ENCODE measurements at places on chromosomes 1 and 21.
A peak's percentile ranks its signal among the peaks of the same experiment; 100 is the strongest.

- DNase-seq, result peak; percentile 57
Observed at GRCh38 chr1:201703621-201704438, 125.1 kb upstream of the IPO9 start.

DNA sequence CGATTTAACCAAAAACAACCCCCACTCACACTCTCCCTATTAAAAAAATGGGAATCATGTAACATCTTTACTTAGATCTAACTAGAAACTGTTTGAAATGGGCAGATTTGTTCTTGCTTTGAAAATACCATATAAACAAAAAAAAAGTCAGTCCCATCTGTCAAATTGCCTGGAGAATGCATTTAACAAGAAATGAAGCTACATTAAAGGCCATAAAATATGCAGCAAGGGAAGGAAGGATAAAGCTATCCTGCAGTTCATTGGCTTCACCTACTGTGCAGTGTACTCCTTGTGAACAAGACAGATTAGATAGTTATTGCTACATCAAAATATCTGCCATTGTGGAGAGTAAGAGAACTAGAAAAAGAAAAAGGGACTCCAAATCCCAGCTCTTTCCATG, 160.5 kb downstream of the LRRC7 start:
- no peak for DNase-seq

DNA sequence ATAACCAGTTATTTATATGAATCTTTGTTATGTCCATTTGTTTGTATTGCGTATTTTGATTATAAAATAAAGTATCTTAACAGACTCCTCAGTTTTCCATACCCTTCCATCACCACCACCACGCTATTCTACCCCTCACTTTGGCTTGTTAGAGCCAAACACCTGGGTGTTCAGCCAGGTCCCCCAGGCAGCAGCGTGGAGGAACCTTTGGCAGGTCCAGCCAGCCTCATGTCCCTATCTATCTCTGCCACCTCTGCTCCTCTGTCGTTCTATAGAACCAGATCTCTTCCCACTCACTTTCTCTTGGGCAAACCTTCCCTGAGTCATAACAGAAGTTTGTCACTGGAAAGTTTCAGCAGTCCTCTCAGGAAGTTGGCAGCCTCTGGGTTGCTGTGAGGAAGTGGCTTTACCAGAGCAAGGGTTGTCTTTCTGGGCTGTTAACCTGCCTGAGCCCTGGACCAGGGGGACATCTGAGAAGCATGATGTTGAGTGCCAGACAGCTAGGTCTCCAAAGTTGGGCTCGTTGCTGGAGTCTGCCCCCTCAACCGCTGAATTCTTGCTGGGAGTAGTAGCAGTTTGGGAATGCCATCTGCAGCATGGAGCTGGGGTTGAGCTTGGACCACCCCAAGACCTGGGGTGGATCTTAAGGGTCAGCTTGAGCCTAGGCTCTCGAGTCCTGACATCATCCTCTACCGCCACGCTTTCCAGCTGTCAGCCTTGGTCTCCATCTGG, 996 bp upstream of the SH3BGRL3 start:
- peak; percentile 62 for DNase-seq

- DNase-seq, result no peak
Observed at GRCh38 chr1:78715181-78715661, 65.6 kb downstream of the IFI44 start.

- DNase-seq, result no peak
Observed at GRCh38 chr1:208821939-208822338, 577.8 kb upstream of the PLXNA2 start.

DNA sequence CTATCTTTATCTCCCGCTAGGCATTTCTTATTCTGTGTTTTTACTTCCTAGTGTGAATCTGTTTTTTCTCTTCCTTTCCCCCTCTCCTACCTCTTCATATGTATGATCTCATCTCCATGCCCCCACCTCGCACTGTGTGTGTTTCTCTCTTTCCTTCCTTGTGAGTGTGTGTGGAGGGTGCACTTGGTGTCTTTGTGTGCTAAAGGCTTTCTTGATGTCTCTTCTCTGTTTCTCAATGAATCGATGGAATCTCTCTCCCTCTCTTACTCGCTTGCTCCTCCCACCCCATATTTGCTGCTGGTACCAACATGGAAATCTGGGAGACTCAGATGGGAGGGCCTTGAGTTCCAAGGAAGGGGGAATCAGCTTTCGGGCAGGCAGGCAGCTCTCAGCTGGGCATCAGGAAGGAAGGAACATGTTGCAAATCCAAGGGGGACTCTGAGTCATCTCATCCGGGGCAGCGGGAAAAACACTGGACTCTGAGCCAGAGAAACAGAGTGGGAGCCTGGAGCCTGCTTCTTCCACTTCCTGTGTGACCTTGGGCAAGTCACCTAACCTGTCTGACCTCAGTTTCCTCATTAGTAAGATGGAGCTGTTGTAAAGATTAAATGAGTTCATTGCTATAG, 147.5 kb downstream of the PTPRU start:
- no peak for DNase-seq

DNA sequence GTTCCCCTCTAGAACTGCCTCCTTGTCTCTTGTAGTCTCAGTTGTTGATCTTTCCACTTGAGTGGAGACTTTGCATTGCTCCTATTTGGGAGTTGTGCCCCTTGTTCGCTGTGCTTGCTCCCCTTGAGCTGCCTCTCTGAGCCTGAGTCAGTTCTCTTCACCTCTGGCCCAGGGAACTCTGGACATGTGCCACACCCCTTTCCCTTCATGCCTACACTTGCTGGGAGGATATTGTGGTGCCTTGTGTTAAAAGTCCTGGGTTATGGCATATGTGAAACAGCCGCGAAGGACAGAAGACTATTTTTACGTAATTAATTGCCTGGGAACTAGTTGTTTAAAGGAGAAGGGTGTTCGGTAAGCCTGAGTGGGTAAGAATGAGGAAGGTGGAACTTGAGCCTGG, 32.2 kb upstream of the RPTN start:
- no peak for DNase-seq

GRCh38 chr1:75471252-75471651, 139.7 kb downstream of the SLC44A5 start:
- no peak for DNase-seq

DNA sequence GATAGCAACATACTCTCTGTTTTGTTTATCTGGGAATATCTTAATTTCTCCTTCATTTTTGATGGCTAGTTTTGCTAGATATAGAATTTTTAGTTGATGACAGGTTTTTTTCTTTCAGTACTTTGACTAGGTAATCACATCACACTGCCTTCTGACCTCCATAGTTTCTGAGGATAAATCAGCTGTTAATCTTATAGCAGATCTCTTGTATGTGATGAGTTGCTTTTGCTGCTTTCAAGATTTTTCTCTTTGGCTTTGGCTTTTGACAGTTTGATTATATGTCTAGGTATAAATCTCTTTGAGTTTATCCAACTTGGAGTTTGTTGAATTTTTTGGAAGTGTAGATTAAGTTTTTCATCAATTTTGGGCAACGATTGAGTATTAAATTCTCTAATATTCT, 142.6 kb downstream of the ZNF644 start:
- peak; percentile 47 for DNase-seq

GRCh38 chr1:225653463-225654276, 747 bp upstream of the ENAH start:
- no peak for DNase-seq

DNA sequence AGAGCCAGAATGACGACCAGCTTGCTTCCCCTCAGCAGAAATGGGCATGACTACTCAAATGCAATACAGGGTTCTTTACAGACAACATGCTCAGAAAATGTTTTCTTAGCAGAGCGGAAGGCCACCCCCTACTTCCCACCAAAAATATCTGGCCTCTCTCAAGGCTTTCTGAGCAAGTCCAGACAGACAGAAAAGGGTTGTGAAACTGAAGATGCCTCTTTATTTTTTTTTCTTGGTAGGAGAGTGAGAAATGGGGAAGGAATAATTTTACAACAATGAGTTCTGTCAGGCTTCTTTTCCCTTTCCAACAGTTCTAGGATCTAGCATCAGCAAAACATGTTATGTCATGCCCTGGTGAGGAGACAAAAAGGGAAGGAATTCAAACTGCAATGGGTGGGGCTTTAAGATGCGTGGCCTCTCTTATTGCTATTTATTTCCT, 172.0 kb upstream of the CAMK1G start:
- DNase-seq, result no peak

- no peak for DNase-seq
Observed at GRCh38 chr1:4119516-4120220, 219.6 kb upstream of the C1orf174 start.

- DNase-seq, result no peak
Observed at GRCh38 chr1:79899914-79900313, 893.4 kb upstream of the ADGRL4 start.

GRCh38 chr1:212452323-212453155, 19.8 kb downstream of the NENF start:
- DNase-seq, result no peak

DNA sequence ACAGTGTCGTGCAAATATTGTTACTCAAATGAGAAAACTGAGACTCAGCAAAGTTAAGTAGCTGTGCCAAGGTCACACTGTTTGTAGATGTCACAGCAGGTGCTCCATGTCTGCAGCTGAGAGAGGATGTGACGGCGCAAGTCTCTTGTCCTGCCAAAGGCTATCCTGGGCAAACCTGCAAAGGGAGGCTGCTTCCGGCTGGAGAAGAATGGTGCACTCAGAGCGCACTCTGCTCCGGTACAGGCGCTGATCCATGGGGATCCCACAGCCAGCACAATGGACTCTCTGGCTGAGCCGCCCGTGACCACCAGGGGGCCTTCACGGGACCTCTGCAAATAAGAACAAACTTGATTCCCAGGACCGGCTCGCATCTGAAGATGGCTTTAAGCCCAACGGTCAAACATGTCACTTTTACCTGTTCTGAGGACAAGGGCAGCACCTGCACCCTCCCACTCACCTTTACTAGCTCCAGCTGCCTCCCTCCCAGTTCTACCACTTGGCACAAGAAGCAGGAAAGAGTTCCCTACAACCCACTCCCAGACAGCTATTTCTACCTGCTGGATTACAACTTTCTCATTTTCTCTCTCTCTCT, 21.9 kb downstream of the RD3 start:
- no peak for DNase-seq

- no peak for DNase-seq
Observed at GRCh38 chr1:27042670-27043069, 30.0 kb upstream of the TENT5B start.

GRCh38 chr21:16420031-16420724, 690.4 kb downstream of the USP25 start:
- DNase-seq, result no peak
